ENCODE measurements at places on chromosomes 2 and 18. TPM values are rescaled to one million over a fixed set of nuclear protein-coding genes. Genes with fewer than 3 reads are reported as not detected.

PROM2 gene
- total RNA-seq: 0.83 TPM

SERTAD2 gene
- 12.9 TPM for total RNA-seq

GTF2A1L gene
- total RNA-seq: 0.87 TPM

SKOR2 gene
- not detected for total RNA-seq

SLC19A3 gene
- 0.29 TPM for total RNA-seq

ASAP2 gene
- 33.3 TPM for total RNA-seq

OR6B2 gene
- not detected for total RNA-seq

KLF7 gene
- total RNA-seq: 12.7 TPM

ARHGEF4 gene
- 1.3 TPM for total RNA-seq

RAB6C gene
- not detected for total RNA-seq

CYS1 gene
- 7.3 TPM for total RNA-seq

GPR148 gene
- not detected for total RNA-seq

IL1R2 gene
- not detected for total RNA-seq

CNNM3 gene
- total RNA-seq: 6.5 TPM

TCF4 gene
- total RNA-seq: 110 TPM

SIX3 gene
- not detected for total RNA-seq

IMPACT gene
- 30.1 TPM for total RNA-seq

UPP2 gene
- not detected for total RNA-seq

CAPN14 gene
- total RNA-seq: 0.33 TPM

CD302 gene
- total RNA-seq: 9.8 TPM

KIF5C gene
- total RNA-seq: 0.58 TPM

GALNT14 gene
- total RNA-seq: 0.66 TPM

ALPG gene
- total RNA-seq: not detected

TRIB2 gene
- total RNA-seq: 18.4 TPM

PID1 gene
- total RNA-seq: 21.1 TPM

TUBB6 gene
- 933 TPM for total RNA-seq

ERFE gene
- total RNA-seq: 4.2 TPM

TNS1 gene
- total RNA-seq: 114 TPM

WDR35 gene
- total RNA-seq: 20.4 TPM

UGT1A8 gene
- total RNA-seq: not detected

NRP2 gene
- 18.5 TPM for total RNA-seq

EML6 gene
- total RNA-seq: 0.66 TPM

CYTIP gene
- not detected for total RNA-seq

Measured in smooth muscle cell of trachea (primary cell).